ENCODE measurements at places on chromosomes 16 and 17.

DNA sequence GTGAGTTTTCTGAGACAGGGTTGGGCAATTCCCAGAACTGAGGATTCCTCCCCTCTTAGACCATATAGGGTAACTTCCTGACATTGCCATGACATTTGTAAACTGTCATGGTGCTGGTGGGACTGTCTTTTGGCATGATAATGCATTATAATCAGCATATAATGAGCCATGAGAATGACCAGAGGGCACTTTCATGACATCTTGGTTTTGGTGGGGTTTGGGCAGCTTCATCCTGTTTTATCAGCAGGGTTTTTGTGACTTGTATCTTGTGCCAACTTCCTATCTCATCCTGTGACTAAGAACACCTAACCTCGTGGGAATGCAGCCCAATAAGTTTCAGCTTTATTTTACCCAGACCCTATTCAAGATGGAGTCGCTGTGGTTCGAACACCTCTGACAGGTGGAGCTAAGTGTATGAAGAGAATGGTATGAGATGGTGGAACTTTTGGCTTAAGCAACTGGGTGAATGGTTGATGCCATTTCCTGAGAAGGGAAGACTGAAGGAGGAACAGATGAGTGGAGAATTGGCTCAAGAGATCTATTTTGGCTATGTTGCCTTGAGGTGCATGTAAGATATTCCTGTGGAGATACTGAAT lies 217.3 kb downstream of the RAB11FIP4 start:
- DNase-seq = no peak

DNA sequence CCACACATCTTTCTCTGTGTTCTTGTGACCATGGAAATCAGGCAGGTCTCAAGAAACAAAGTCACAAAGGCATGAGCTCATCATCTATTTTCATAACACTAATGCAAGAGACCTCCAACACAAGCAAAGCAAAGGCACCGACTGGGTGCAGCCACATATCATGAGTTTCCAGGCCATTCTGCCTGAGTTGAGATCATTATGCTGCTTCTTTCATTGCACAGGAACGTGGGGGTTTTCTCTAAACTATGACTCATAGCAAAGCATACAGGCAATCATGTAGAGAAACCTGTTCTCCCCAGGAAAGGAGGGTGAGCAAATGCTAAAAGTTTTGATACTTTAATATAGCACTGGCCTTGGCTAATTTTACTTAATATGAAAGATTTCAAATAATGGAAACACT lies 60.7 kb downstream of the GRIN2A start:
- DNase-seq = no peak

DNA sequence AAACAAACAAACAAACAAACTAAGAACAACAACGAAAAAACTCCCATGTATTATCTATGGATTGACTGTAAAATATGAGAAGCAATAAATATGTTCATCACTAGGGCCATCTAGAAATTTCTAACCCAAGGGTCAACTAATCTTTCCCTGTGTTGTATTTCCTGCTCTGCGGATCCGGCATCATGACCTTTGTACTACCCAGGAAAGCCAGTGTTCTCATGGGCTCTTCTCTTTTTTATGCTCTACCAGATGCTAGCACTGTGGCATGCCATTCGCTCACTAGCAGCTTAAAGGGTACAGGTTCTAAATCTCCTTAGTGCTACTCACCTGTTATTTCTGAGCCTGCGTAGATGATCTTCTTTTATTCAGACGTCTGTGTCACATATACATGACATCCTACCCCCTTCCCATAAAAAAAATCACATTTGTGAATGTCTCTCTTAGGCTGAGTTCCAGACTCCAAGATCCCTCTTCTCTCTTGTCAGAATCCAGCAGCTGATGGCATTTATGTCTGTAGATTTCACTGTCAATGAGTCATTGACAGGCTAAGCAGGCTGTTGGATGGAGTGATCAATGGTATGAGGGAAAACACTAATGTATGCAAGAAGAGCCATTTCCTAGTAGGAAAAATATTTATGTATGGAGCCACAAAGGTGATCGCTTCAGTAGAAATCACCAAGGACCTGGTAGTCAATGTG lies 100.0 kb downstream of the WWOX start:
- DNase-seq = no peak

GRCh38 chr17:80529904-80530292 lies 14.7 kb upstream of the RPTOR start:
- DNase-seq = no peak

GRCh38 chr17:17958982-17959381 lies 13.2 kb downstream of the TOM1L2 start:
- DNase-seq = no peak

Measured in stimulated activated CD8-positive, alpha-beta memory T cell treated with anti-CD3 and anti-CD28 coated beads, Interleukin-2, amount 100 ng/mL, for 48 hours (primary cell).